NCI-H1092 (cell line): ENCODE measurements at places on chromosomes 2 and 18.
A peak's percentile ranks its signal among the peaks of the same experiment; 100 is the strongest.

- DNase-seq: no peak
These were observed 31.7 kb downstream of the LPIN2 start for GRCh38 chr18:2981212-2981728.

DNA sequence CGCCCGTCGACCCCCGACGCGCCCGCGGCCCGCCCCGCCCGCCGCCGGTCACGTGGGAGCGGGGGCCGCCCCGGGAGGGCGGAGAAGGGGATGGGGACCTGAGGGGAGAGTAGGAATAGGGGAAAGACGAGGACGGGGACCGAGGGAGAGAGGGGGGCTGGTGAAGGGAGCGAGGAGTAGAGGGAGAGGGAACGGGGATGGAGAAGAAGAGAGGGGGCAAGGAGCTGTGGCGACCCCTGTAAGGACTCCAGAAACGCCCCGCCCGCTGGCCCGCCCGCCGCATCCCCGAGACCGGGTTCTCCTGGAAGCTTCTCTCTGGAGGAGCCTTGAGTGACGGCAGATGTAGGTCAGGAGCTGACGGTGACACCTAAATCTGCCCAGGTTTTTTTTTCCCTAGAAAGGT, 615 bp downstream of the ADNP2 start:
- peak; percentile 65 for DNase-seq

GRCh38 chr2:100416397-100416934, 1.0 kb downstream of the CHST10 start:
- DNase-seq: no peak

GRCh38 chr2:158181171-158181570, 79.5 kb downstream of the UPP2 start:
- no peak for DNase-seq

DNA sequence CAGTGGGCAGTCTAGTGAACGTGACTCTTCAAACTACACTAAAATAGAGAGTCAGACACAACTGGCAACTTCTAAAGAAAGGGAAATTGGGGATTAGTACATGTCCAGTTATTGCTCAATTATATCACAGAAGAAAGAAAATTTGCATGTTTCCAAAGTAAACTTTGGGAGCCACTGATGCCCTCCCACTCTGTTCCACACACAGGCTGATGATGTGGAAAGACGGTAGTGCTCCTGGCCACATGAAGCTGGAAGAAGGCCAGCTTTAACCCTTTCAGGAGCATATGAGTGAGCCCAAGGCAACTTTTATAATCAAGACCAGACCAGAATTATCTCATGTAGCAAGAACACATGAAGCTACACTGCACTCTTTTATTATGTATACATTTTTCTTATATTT, 141.0 kb downstream of the NR4A2 start:
- no peak for DNase-seq

DNA sequence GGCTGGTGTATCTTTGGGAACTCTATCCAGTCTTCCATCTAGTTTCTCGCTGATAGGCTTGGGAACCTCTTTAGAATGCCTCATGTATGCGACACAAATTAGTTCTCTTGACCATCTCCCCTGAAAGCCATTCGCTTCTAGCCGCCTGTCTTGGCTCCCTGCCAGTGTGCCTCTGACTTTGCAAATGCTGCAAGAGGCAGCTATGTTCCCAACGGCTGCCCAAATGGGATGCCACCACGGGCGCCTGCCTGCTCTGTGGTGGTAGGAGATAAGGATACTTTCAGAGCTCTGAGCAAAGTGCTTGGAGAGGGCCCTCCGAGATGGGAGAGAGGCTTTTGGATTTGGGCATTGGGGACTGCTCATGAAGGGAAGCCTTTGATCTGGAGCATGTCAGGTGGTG, 77.7 kb upstream of the IGFBP5 start:
- DNase-seq: no peak

DNA sequence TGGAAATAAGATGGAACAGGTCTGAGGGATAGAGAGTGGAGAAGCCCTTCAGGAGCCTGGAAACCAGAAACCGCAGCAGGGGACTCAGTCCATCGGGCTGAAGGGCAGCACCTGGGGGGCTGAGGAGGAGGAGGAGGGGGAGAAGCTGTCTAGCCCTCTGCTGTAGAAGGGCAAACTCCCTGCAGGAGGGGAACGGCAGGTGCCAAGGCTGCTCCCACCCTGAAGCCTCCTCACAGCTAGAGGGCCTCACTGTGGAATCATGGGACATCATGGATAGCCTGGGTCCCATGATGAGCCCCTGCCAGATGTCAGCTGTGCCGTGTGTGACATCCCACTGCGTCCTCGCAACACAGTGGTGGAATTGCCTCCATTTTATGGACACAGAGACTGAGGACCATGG, 435 bp downstream of the MYO7B start:
- no peak for DNase-seq

DNA sequence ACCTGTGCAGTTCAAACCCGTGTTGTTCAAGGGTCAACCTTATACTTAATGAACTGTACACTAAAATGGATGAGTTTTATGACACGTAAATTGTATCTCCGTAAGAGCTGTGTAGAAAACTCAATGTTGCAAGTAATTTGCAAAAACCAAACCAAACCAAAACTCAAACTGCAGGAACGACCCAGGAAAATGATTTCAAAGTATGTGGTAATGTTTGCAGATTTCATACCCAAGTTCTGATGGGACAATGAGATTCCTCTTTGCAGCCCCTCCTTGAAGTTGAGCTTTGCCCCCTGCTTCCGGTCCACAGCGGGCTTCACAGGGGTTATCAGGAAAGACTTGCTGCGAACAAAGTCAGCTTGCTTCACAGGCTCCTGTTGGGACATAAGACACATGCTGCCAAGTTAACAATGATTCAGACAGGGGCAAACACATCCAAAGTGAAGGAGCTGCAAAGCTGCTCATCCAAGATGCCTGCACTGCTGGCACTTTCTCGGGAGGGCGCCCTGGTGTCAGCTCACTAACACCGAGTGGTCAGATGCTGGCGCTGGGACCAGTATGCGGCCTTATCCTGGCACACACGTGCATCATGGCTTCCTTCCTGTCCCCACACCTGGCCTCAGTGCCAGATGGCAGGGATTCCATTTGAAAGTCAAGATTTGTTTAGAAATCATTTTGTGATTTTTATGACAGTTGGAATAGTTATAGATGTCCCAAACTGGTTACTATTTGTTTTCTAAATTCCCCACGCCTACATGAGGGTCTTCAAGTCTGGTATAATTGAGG, 65.2 kb upstream of the MGAT4A start:
- no peak for DNase-seq

GRCh38 chr2:223199531-223200515, 147.8 kb downstream of the KCNE4 start:
- no peak for DNase-seq

- DNase-seq: peak; percentile 16
These were observed 47.2 kb downstream of the RAD51AP2 start for GRCh38 chr2:17470855-17471641.

DNA sequence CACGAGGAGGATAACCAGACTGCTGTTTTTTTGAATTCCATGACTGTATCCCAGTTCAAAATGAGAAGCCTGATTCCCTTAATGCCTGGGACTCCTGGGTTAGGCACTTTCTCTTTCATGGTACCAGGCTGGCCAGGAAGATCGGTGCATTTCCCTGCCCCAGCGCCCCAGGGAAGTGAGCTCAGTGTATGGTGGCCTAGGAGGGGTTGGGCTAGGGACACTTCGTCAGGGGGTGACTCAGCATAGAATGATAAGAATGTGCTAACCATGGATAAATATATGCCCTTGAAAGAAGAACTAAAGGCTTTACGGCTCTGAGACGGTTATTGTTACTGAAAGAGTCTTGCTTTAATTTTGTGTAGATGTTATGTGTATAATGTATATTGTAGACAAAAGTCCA, 27.5 kb upstream of the FAM237A start:
- DNase-seq: no peak

- no peak for DNase-seq
These were observed 4.0 kb upstream of the RTP5 start for GRCh38 chr2:241865416-241865956.
